ENCODE measurements at places on chromosomes 5 and 9.
A peak's percentile ranks its signal among the peaks of the same experiment; 100 is the strongest.

GRCh38 chr5:80620211-80620610 lies 34.2 kb upstream of the MSH3 start:
- no peak for DNase-seq

GRCh38 chr9:128558431-128559310 lies 6.3 kb downstream of the SPTAN1 start:
- peak; percentile 83 for DNase-seq

- DNase-seq = no peak
Observed at GRCh38 chr5:43649256-43649655, 46.3 kb downstream of the NNT start.

GRCh38 chr5:15529821-15530220 lies 29.8 kb downstream of the FBXL7 start:
- DNase-seq = no peak

- no peak for DNase-seq
Observed at GRCh38 chr5:5770825-5771224, 348.3 kb downstream of the ICE1 start.

- no peak for DNase-seq
Observed at GRCh38 chr5:126004636-126005035, 418.6 kb upstream of the GRAMD2B start.

DNA sequence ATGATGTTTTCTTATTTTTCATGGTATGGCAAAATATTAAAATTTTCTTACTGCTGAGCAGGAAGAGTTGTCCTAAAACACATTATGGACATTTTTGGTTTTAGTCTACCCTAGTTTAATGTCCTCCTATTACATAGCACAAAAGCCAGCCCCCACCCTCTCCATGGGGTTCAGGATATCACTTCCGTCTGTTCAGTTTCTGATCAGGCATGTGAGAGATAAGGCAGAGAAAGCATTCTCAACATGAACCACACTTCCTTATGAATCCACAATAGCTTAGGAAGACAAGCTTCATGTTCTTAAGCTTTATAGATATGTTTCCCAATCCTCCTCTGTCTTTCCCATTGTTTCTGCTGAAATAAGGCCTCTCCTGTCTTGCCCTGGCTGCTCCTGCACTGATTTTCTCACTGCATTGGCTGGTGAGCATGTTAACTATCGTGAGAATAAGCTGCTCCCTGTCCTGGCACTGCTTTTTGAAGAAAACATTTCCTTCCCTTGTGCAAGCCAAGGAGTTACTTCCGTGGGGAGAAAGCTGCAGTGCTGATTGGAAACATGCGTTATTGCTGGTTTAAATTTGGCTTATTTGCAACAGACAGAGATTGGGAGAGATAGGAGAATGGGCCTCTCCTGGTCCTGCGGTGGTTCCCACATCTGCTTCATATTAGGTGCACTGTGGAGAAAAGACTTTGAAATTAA lies 260.3 kb upstream of the RPS23 start:
- no peak for DNase-seq

DNA sequence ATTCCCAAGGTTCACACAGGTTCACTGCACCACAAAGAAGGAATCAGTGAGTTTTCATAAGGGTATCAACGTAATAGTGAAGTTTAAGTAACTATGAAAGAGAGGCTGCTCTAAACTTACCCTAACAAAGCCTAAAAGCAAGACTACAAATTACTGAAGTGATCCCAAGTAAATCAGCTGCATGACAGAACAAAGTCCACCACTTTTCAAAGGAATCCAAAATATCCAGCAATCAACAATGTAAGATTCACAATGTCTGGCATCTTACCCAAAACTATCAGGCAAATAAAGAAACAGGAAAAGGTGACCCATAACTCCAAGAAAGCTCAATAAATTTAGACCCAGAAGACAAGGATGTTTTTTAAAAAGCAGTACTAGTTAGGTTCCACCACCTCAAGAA lies 70.1 kb downstream of the GNAQ start:
- no peak for DNase-seq

DNA sequence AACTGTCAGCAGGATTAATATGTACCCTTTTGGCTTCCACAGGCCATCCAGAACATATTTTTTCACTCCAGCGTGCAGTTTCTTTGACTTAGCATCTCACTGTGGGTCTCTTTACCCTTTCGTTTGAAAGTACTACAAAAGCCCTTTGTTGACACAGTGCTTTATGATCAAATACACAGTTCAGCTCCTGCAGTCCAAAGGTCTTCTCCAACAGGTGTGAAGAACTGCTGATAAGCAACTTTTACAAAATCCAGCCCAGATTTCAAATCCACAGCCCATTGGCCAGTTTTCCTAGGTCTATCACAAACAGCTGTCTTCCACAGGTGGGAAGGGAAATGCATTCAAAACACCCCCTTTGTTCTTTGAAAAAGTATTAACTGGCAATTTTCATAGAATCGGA lies 54.8 kb downstream of the MYO10 start:
- no peak for DNase-seq

DNA sequence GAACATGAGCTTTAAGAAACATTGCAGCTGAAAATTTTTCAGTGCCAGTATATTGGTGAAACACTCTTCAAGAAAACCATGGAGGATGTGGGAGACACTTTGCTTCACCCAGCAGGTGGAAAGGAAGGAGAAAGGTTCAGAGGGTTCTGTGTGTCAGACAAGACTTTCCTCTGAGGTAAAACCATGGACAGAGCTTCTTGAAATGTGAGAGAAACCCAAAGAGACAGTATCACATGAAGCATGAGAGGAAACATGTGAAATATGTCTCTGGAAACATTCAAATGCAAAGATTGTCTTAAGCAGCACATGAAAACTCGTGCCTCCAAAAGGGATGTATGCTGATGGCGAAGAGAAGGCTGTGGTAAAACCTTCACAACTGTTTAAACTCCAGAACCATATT lies 368.9 kb upstream of the ST8SIA4 start:
- no peak for DNase-seq

DNA sequence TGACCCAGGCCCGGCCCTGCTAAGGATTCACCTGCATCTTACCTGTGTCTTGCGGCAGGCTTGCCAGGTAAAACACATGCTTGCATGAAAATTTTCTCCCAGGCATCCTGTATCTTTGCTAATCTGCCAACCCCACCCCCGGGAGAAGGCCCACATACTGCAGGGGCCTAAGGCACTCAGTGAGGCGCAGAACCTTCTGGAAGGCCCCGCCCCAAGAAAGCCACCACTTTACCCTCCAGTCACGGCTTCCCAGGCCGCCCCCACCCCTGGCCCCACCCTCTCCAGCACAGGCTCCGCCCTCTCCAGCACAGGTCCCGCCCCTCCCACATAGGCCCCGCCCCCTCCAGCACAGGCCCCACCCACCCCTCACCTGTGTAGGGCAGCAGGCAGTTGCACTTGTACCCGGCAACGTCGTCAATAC lies 29.8 kb upstream of the SEC16A start:
- no peak for DNase-seq

DNA sequence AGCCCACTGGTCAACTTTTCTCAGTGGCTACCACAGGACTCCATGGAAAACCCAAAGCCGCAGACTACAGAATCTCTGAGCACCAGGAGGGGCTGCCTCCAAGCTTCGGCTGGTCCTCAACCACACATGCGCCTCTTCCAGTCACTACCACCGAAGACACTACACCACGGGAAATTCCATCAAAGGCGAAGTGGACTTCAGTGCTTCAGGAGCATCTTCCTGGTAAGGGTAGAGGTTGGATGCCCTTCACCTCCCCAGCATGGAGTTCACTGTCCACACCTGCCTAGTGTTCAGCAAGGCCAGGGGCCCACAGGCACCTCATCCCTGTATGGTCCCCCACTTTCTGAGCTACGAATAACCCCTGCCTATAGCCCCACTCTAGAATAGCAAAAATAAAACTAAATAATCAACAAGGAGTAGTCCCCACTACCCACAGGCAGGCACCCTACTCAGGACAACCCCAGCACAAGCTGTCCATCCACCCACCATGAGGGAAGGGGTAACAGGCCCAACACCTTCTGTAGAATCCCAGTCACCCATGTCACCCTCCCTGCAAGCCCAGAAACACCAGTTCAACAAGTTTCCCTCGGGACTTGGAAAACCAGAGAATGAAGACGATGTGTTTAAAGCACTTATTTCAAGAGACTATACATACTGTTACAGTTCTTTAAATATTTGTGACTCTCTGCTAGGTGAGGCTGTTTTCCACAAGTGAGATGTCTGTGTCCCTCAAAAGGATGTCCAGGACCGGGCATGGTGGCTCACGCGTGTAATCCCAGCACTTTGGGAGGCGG lies 2.6 kb downstream of the VDAC1 start:
- no peak for DNase-seq

GRCh38 chr9:75390951-75391350 lies 302.6 kb downstream of the OSTF1 start:
- DNase-seq = no peak

GRCh38 chr5:124317451-124317850 lies 429.0 kb downstream of the ZNF608 start:
- DNase-seq = no peak

DNA sequence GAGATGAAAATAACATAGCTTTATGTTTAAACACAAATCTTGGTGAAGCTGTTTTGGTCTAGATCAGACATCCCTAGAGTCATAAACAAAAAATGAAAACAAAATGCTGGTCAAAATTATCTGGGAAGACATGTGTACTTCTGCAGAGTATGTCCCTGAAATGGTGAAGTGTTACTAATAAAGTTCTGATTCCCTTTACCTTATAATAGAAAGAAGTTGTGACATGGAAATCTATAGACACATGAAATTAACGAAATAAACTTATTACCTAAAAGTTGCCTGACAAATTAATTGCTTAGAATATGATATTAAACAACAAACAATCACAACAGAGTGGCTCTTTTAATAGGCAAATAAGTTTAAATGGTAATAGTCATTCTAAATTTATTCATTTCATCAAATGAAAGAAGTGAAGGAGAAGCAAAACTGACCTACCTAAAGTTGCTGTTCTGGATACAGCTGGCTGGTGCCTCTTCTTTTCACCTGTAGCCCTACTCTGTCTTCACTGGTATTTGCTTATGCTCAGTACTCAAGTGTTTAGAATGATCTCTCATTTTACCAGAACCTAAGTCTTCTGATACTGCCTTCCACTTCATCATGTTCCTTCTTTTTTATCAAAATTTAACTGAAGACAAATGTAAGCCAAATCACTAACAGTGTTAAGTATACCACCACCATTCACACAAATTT lies 38.8 kb downstream of the FNIP1 start:
- DNase-seq = no peak

DNA sequence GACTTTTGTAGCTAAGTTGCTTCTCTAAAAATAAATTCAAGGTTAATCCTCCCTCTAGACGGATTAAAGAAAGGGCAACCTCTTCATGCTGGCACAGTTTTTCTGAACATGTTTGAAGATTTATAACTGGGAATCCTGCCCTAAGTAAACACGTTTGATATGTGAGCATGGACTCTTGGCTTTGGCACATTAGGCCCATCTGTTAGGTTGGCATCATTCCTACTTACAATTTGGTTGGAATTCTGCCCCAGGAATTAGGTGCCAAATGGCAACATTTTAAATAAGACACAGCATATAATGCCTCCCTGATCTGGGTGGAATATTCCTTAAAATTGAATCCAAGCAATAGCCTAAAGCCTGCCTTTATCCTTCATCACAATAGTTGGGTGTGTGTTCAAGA lies 372.3 kb upstream of the CDH18 start:
- no peak for DNase-seq

GRCh38 chr5:53642061-53642460 lies 81.6 kb downstream of the NDUFS4 start:
- DNase-seq = no peak

- no peak for DNase-seq
Observed at GRCh38 chr5:68398146-68398812, 182.7 kb downstream of the PIK3R1 start.

GRCh38 chr9:126859111-126859510 lies 1.3 kb upstream of the ZBTB34 start:
- DNase-seq = no peak

GRCh38 chr9:88420227-88420626 lies 32.0 kb downstream of the SPIN1 start:
- DNase-seq = no peak

DNA sequence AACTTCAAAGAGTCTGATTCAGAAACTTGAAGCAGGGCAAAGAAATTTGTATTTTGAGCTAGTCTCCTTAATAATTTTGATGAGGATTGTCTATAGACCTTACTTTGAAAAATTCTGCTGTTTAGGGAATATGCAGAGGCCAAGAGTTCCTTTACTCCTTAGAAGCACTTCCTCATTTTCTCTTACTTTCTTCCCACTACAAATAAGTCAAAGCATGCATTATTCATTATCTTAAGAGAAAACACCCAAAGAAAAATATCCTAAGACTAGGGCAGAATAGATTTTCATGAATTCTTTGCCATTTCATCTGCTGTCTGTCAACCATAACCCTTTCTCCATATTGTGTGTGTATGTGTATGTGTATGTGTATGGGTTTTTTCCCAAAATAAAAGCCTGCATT lies 307.9 kb downstream of the KCTD16 start:
- no peak for DNase-seq

GRCh38 chr5:56862909-56863308 lies 46.5 kb upstream of the SETD9 start:
- no peak for DNase-seq

- no peak for DNase-seq
Observed at GRCh38 chr9:21681641-21682040, 120.8 kb upstream of the MTAP start.

- no peak for DNase-seq
Observed at GRCh38 chr5:93381057-93381456, 200.0 kb downstream of the NR2F1-AS1 start.

GRCh38 chr5:113375480-113376060 lies 59.2 kb downstream of the TSSK1B start:
- peak; percentile 35 for DNase-seq

DNA sequence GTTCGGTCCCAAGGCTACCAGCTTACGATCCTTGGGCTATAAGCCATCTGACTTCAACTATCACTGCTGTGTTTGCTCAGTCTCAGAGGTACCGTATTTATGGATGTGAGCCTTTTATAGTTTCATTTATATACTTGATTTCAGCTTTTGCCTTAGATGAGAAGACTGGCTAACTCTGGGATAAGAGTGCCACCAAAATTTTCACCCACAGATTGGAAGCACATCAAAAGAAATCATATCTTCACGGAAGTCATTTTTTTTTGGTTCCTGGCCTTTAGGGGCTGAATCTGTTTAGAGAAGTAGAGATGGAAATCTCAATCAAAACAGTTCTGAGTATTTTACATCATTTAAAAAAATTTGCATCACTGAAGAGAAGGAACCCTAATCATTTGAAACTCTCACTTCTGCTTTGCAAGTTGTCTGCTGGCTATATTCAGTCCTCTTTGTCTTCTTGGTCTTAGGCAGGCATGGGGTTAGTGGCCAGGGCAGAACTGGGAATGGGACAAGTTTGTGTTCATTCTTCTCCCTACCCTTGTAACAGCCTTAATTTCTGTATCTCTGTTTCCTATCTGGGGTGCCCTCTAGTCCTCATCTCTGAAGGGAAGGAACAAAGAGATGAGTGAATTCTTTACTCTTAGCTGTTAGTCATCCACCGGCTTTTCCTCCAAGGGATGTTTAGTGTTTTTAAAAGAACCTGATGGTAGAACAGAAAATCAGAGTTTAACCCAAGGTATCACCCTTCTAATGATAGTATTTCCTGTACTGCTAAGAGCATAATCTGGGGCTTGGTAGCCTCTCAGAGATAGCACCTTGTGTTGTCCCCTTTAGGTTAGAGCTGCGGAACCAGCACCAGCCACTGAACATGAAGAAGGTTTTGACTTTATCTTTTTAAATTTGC lies 14.1 kb upstream of the TNFAIP8 start:
- DNase-seq = no peak

- no peak for DNase-seq
Observed at GRCh38 chr9:86938780-86939179, 8.5 kb downstream of the GAS1 start.
